ENCODE measurements at places on chromosomes 12 and 14.

DNA sequence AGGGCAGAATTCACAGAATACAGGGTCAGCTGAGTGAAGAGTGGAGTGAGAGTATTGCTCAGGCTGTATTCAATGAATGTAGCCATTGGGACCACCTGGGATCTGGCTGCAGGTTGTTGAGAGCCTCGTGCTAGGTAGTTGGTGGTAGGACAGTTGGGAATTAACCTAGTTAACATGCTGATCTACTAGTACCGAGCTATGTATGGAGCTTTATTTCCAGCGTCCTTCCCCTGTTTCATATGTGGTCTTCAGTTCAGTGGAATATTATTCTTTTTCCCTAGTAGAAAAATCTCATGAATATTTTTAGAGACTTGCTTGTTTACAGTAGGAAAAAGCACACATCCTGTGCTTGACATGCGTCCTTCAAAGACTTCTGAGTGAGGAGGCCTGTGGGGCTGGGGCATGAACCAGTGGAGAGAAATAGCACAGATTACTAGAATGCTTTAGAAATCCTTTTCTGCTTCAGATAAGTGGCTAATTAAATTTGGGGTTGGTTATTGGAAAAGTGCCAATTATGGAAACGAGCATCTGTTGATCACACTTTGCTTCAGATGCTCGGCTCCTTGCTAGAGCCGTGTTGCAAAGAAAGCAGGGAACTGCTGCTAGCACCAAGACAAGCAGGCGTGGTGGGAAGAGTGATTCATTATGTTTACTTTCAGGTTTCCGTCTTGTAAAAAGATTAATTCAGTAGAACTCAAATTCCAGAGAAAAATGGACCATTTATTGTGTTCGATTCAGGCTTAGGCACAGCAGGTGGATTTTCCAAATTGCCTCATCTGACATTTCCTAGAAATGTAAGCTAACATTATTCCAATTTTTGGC is 53.6 kb downstream of the ARF6 start:
- DNase-seq = peak; percentile 62

DNA sequence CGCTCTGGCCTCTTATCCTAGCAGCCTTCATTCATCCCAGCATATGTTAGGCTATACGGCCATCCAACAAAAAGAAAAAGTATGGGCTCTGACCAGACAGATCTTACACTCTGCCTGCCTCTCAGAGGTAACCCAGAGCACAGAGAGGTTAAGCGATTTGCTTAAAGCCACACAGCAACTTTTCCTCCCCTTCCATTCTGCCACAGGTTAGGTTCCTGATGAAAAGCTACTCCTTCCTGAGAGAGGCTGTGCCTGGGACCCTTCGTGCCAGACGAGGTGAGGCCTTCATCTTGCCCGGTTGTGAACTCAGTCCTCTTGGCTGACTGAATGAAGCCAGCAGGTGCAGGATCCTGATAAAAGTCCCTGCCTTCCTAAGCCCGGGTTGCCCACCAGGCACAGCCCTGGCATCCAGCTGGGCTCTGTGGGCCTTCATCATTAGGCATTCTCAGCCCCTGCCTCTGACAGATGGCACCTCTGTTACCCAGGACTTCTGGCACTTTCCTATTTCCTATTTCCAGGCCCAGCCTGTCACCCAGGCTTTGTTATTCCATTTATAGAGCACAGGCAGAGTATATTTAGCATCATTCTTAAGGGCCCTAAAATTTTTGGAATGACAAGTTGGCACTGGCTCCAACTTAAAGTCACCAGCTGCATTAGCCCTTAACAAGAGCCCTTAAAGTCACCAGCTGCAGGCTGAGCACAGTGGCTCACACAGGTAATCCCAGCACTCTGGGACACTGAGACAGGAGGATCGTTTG is 12.8 kb downstream of the SOAT2 start:
- no peak for DNase-seq

DNA sequence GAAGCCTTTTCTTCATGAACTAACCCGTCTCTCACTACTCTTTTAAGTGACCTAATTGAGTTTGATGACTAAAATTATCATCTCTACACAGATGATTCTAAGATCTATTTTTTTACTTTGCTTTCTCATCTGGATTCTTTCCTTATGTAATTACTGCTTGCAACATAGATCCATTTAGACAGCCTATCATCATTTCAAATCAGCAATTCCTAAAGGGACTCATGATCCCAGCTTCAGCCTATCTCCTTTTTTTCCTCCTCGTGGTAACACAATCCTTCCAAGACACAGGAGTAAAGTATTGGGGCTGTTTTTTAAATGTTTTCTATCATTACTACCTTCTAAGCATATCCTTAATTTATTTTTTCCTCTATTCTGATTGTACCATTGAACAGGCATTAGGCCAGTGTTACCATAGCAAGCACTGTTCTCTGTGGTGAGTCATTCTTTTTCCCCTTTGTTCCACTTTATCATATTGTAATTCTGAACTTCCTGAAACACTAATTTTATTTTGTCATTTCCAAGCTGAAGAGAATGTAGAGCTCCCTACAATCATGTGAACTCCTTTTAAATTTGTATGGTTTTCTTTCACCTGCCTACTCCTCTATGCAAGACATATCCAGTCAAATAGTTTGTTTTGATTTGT is 190.4 kb upstream of the FAR2 start:
- no peak for DNase-seq

GRCh38 chr14:39175445-39176262 is 600 bp downstream of the PNN start:
- no peak for DNase-seq

DNA sequence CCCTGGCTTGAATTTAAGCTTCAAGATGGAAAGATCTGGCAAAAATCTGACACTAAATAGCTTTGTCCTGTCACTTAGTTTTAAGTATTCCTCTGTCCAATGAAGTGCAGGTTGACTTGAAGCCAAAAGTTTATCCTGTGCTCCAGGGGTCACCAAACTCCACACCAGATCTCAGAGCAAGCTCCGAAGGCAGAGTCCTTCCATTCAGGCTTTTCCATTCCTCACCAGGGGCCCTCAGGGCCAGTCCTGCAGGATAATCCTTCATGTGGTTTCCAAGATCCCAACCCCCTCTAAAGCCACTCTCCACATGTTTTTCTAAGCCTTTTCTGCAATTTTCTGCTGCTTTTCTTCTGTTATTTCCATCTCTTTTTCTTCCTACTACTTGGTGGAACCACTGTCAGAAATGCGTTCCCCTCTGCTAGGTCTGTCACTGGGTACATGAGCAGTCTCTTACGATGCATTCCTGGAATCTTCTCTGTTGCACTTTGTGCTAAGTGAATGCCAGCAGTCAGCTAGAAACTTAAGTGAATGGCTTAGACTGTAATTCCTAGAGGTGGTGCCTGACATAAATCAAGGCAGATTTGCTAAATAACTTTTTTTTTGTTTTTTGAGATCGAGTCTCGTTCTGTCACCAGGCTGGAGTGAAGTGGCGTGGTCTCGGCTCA is 251.4 kb downstream of the MSRB3 start:
- DNase-seq = no peak

DNA sequence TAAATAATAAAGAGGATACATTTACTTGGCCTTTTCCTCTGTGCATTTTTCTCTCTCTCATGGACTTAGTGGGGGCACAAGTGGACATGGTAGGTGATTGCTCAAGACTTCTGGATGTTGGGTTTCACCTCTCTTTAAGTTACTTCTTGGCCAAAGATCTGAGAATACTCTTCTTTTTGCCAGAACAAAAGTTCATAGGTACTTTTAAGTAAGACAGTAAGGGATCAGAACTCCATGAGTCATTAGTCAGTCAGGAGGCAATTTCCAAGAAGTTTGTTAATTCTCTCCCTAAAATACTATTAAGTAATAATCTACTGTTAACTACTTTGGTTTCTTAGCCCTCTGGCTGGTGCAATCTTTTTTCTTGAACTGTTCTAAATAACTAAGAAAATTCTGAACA is 84.2 kb downstream of the GRIP1 start:
- no peak for DNase-seq

- no peak for DNase-seq
Measured at GRCh38 chr12:98228683-98229539, 286.5 kb upstream of the TMPO start.

DNA sequence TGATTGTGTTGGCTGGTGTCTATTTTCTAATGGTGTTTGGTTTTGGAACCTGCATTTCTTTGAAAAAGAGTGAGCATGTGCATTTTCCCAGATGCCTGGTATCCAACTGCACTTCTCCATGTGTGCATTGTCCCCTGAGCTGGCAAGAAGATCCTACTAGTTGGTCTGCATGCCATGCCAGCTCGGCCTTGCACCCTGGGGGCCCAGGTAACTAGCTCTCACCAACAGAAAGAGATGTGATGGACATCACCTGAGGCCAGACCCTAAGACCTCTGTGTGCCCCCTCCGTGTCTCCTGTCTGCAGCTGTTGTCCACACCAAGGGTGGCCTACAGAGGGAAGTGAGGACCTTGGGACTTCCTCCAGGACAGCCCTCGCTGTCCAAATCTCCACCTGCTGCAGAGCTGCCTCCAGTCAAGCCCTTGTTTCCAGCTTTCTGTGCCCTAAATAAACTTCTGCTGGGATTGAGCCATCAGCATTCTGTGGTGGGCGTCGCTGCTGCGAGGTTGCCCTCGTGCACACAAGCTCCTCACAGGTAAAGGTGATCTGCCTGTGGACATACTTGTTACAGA is 30.1 kb upstream of the GPR132 start:
- no peak for DNase-seq

DNA sequence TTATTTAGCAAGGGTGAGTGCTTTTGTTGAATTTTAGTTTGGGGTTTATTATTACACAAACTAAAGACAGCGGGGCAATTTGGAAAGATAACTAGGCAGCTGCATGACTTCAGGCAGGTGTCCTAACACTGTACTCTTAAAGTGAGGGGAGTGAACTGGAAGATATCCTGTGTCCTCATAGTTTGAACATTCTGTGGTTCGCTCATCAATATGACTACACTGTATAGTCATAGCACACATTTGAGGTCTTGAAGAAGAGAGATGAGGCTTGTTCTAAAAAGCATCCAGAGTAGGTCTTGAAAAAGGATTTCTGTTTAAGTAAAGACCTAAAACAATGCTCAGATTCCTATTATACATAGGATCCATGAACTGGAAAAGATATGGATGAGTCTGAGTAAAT is 1.7 kb upstream of the MAP3K9 start:
- no peak for DNase-seq

DNA sequence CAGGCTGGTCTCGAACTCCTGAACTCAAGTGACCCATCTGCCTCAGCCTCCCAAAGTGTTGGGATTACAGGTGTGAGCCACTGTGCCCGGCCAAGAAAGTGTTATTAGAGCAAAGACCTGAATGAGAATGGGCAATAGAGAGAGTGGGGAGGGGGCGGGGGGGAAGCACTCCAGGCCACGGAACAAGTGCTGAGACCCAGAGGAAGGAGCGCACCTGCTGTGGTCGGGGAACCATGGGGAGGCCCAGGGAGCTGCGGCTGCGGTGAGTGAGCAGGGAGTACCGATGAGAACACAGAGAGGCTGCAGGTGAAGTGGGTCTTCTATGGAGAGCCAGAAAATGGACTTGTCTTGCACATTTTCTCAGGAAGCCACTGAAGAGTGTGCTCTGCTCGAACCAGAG is 10.8 kb downstream of the SMIM41 start:
- DNase-seq = no peak

DNA sequence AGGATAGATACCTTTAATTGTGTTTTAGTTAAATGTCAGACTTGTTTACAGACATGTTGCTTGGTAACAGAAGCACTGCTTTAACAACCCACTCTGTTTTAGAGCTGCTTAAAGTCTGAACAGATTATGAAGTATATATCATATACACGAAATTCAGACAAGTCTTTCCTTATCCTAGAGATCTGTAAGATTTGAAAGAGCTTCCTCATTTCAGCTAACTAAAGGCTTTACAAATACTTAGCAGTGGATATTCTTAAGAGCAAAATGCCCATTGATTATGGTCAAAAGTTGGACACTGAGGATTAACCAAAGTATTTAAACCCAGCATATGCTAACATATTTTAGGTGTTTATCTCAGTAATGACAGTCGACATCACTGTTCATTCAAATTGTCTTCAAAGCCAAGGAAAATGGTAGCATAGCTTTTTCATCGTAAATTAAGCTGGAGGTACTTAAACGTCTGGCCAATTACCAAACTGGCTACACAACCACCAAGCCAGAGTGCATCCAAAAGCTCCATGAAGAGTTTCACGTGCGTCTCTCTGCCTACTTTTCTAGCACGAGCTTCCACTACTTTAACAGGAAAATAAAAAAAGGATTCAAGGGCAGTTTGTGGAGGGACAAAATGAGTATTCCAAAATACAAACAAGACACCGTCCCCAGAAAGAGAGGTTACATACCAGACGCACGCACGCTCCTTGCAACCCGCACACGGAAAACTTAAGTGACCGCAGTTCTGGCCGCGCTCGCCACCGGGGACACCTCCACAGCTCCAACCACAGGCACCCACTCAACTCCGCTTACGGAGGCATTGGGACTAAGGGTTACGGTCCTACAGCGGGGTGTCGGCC is 565 bp downstream of the CEP83 start:
- DNase-seq = no peak

GRCh38 chr14:92590176-92590575 is 76.6 kb downstream of the RIN3 start:
- DNase-seq = no peak

- DNase-seq = no peak
Measured at GRCh38 chr12:116012757-116013156, 264.7 kb downstream of the MED13L start.

DNA sequence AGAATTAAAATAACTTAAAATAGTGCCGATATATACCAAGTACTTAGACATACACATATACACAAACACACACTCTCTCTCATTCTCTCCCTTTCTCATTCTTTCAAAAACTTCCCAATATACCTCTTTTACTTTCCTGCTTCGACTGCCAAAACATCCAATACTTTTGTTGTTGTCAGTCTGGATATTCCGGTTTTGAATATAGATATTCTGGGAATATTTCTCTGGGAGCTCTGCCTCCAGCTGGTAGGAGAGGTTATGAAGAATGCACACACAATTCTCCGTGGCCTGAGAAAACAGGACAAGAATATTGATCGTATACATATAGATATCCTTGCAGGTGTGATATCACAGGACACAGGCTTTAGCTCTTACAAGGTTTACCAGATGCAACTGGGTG is 66.6 kb upstream of the YARS2 start:
- no peak for DNase-seq

GRCh38 chr14:59207506-59207933 is 19.1 kb downstream of the DAAM1 start:
- DNase-seq = no peak

Data from prostate gland (tissue), 2 donors.